ENCODE measurements at places on chromosomes 1 and 21.

GRCh38 chr1:95278173-95279006 lies 44.4 kb downstream of the RWDD3 start:
- DNase-seq: no peak

DNA sequence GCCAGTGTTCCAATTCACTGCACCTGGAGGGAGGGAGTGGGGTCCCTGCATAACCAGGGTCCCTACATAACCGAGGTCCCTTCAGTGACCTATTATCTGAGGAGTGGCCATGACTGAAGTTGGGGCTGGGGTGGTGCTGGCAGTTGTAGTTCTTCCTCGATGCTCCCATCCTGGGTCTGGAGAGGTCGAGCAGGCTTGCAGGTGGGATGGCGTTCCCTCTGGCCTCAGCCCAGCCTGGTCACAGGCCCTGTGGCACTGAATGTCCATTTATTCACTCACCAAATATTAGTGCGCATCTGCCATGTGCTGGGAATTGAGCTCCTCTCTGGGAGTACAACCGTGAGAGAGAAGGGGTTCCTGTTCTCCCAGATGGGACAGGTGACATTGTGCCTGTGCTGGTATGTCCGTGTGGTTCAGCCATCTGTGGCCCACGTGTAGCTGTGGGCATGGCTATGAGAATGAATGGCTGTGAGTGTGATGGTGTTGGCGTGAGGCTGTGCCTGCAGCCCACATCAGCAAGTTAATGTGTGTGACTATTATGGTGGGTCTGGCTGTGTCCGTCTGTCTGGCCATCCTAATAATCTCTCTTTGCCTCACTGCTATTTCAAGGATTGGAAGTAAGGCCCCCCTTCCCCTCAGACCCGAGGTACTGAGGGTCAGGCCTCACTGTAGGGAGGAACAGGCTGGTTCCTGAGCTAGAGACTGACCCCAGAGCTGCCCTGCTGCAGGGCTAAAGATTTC lies 3.9 kb upstream of the SLC6A9 start:
- no peak for DNase-seq

GRCh38 chr1:103129255-103129654 lies 20.9 kb upstream of the COL11A1 start:
- no peak for DNase-seq

DNA sequence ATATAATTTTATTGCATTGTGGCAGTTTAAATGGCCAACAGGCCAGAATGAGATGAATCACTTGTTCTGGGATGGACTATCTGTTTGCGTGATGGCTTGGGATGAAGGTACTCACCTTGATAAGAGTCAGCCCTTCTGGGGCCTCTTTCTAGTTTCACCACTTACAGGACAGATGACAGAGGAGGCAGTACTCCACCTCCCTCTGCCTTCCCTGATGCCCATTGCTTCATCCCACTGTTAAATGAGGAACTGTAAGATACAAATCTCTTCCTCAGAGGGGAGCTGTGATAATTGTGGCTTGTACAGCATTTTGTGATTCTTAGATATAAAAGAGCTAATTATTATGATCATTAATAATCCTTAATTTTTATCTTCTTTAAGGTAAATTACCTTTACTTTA lies 3.7 kb upstream of the TCHH start:
- no peak for DNase-seq

GRCh38 chr1:174789399-174789798 lies 210.3 kb upstream of the CACYBP start:
- no peak for DNase-seq

Measured in posterior cingulate gyrus (tissue), 11 donors.